Glutamatergic neuron (in vitro differentiated cells): ENCODE measurements at places on chromosomes 3 and 15.

DNA sequence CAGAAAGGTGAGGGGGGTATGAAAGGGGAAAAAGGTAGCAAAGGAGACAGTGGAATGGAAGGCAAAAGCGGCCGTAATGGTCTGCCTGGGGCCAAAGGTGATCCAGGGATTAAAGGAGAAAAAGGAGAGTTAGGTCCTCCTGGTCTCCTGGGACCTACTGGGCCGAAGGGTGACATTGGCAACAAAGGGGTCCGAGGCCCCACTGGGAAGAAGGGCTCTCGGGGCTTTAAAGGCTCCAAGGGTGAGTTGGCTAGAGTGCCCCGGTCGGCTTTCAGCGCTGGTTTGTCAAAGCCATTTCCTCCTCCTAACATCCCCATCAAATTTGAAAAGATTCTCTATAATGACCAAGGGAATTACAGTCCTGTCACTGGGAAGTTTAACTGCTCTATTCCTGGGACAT lies 6.7 kb downstream of the OTOL1 start:
- DNase-seq, result no peak

- DNase-seq, result no peak
Measured at GRCh38 chr15:99361545-99362185, 110.4 kb downstream of the LRRC28 start.

DNA sequence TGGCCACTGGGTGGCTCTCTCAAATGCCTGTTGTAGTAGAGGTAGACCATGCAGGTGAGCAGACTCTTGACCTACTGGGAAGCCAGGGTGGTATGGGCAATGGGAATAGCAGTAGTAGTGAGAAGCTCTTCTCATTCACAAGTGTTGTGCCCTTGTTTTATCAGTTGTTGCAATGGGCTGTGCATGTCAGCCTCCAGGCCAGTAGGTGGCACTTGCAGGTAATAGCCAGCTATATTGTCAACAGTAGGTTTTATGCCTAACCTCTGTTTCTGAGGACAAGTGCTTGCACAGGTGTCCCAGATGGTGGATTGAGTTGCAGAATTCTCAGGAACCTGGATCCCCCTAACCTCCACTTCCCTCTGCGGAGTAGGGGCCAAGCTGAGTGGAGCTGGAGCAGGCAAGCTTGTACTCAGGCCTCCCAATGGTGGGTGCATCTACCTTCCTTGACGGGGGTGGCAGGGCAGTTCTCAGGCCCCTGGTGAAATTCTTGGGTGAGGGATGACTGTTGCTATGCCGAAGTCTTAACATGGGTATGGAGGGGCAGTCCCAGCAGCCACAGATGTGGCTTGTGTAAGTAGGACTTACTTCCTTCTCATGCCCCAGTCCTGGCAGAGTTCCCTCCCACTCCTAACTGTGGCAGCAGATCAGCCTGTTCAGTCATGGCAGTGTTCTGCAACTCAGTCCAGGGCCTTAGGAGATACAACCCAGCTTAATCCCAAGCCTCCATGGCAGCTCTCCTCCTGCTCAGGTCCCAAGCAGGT lies 104.3 kb downstream of the NEO1 start:
- DNase-seq, result no peak

DNA sequence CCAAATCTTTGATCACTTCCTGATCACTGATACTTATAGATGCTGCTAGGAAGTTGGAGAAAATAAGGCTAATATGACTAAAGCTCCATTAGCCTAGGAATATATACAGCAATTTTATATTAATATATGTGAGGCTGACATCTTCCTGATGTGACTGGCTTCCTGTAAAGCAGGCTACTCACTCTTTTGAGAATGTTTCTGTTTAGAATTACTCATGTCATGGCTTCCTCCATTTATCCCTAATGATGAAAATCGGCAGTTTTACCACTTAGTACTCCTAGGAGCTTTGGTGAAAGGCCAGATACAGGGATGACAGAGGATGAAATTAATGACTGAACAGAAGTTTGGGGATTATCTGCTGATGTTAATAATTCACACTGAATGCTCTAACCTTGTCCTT lies 3.9 kb upstream of the MAP1A start:
- DNase-seq, result no peak

DNA sequence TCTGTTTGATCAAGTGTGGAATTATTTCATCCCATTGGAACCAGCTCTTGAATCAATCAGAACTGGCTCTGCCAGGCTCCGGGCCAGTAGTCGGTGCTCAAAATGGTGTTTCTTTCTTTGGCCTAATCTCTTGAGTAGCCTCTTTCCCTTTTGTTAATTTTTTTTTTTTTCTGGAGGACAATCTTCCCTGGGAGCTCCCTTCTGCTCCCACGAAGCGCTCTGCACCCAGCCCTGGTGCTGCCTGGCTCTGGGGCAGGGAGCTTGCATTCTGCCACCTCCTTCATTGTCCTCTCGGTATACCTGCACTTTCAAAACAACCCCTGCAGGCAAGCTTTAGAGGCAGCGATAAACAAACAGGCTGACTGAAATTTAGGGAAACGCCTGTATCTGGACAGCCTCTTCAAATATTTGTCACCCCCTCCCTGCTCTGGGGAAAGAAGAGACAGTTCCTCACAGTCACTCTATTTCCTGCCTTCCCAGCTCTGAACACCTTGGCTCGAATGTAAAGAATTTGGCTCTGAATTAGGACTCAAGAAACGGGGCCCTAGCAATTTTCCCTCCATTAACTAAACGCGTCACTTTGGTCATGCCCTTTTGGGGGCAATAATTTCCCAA lies 1.1 kb upstream of the THSD4 start:
- DNase-seq, result no peak

- peak; percentile 59 for DNase-seq
Measured at GRCh38 chr3:110314512-110315114, 757.0 kb upstream of the NECTIN3 start.

GRCh38 chr15:73249499-73249898 lies 119.3 kb downstream of the HCN4 start:
- DNase-seq, result no peak

GRCh38 chr3:191682961-191683360 lies 222.0 kb downstream of the PYDC2 start:
- no peak for DNase-seq

- DNase-seq, result no peak
Measured at GRCh38 chr3:50190936-50191660, at the start of gene GNAT1. Gene GNAT1, plus strand, starts transcription at chr3:50191610. Its CDS starts 116 bp downstream, at chr3:50191726.

GRCh38 chr15:35379972-35380371 lies 166.0 kb downstream of the DPH6 start:
- no peak for DNase-seq

GRCh38 chr15:70470556-70471191 lies 292.7 kb downstream of the UACA start:
- no peak for DNase-seq

DNA sequence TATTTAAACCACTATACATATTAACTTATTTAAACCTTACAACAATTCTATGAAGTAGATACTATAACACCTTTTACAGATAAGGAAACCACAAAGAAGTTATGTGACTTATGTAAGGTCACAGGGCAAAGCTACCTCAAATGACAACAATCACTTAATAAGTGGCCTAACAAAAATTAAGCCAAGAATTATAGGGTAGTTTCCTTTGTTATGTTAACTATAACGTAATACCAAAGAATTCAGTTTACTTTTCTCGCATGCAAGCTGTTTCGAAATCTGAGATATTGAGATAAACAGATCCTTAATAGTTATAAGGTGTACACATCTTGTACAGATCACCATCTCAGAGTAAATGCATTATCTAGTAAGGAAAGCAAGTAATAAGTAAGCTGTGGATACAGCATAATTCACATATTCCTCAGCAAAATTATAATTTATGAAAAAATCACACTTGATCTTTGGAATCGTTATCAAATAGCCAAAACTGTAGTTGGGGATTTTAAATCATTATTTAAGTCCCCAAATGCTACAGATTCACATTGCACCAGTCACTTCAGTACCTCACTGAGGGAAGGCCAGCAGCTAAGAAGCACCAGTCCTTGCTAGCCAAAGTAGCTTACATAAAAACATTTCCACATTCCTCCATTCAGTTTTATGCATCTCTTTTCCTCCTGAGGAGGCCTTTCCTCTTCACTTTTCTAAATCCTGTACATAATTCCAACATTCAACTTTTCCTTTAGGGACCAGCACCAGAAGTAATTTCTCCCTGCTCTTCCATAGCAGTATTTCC lies 226.8 kb downstream of the TBC1D5 start:
- DNase-seq, result no peak

DNA sequence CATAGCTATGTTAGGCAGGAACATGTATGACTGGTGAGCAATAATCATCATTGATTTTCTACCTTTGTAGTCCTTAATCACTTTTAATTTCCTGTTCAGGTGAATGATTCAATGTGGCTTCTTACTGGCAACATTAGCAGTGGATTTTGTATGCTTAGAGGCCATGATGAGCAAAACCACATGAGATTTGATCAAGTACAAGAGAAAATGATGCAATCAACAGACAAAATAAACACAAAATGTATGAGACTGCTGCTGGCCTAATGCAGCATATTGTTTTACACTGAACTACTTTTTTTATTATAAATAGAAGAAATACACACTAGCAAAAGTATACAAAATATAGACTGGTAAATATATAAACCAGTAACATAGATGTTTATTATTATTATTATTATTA lies 47.5 kb upstream of the SI start:
- no peak for DNase-seq
